Skeletal muscle cell (primary cell): ENCODE measurements at places on chromosomes 2 and 18.

DNA sequence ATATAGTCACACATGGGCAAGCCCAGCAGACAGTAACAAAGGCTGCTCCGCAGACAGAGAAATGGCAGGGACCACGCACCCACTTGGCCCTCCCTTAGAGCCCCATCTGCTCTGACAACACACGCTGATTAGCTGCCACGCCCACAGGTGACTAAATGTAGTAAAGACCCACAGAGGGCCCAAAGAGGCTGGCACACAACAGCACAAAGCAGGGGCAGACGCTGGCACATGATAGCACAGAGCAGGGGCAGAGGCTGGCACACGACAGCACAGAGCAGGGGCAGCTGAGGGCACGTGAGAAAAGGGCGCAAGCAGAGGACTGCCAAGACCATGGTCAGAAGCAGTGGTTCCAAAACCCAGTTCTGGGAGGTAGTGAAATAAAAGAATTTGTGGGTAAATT, 10.6 kb downstream of the AFG3L2 start:
- no peak for DNase-seq

DNA sequence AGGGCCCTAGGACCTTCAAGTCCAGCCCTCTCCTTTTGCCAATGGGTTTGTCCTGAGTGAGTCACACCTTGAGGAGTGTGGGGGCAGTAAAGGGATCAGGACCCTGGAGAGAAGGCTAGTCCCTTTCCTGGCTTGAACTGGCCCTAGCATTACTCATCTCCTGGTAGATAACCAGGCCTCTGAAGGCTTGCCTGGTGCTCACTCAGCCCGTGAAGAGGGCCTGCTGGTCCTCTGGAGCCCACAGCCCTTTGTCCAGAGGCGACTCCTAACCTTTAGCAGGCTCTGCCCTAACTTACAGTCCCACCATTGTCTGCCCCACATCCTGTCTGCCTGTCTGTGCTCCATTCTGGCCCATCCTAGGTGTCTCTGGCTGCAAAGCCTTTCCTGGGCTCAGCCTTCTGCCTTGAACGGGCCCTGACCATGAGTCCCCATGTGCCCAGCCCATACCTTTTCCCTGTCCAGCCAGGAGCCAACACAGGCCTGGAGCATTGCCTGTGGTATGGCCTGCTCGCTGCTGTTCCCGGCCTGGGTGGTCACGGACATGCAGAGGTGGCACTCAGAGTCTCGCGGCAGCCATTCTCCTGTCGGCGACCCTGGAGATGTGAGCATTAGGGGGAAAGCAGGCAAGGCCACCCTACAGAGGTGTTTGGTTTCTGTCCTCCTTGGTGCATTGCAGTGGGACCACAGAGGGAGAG, 5.0 kb downstream of the SFTPB start:
- peak; percentile 76 for DNase-seq

DNA sequence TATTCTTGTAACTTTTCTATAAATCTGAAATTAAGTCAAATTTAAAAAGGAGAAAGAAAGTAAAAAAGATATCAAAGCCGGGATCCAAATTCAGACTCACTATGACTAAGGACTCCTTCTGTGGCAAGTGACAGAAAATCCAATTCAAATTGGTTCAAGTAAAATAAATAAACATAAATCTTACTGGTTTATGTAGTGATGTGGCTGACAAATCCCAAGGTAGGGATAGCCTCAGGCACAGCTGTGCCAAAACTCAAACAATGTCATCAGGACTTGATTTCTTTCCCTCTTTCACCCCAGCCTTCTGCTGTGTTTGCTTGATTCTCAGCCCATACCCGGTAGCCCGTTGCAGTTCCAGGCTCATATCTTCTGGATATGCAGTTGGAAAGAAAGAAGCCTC, 284.6 kb downstream of the SP3 start:
- DNase-seq: no peak

- DNase-seq: peak; percentile 28
Measured at GRCh38 chr18:23573626-23574431, 12.5 kb downstream of the NPC1 start.

DNA sequence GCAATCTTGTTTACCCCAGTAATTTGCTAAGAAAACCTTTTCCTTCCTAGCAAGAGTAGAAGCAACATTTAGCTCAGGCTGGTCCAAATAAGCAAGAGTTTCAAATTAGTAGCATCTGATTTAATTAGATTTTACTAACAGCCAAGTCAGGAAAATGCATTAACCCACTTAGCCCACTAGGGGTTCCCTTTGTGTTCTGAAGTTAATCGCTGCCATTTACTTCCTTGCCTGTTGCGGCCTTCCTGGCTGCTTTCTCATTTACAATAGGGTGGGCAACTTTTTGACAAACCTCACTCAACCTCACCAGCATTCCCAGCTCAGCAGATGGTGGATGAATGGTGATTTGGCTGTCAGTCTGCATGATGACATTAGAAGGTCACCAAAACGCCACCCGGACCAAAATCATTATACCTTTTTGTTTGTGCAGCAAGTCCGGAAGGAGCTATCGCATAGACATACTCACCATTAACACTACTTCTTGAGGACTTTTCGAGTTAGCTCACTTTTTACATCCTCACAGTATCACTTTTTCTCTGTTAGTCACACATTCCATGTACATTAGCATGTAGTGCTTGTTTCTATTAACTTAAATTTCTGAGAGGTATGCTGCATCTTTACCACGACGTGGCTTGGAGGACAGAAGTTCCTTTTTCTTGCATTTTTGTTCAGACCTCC, 101.5 kb upstream of the SETBP1 start:
- no peak for DNase-seq

DNA sequence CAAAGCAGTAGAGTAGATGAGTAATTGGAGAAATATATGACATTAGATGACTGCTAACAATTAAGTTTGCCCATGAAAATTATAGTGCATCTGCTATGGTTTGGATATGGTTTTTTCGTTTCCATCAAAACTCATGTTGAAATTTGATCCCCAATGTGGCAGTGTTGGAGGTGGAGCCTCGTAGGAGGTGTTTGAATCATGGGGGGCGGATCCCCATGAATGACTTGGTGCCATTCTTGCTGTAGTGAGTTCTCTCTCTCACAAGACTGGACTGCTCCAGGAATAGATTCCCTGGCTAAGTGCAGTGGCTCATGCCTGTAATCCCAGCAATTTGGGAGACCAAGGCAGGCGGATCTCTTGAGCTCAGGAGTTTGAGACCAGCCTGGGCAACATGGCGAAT, 9.7 kb upstream of the CUL3 start:
- DNase-seq: no peak

GRCh38 chr2:38856165-38856564, 19.6 kb downstream of the DHX57 start:
- no peak for DNase-seq

DNA sequence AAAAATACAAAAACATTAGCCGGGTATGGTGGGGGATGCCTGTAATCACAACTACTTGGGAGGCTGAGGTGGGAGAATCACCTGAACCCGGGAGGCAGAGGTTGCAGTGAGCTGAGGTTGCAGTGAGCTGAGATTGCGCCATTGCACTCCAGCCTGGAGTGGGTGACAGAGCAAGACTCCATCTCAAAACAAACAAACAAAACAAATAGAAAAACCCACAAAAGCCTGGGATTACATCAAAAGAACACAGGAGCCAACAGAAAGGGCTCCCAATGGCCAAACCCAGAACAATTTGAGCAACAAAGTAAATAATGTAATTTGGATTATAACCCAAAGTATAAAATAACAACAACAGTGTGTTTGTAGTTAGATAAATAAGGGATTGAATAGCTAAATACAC, 159.8 kb downstream of the UXS1 start:
- no peak for DNase-seq

GRCh38 chr2:211868996-211869533, 669.5 kb downstream of the ERBB4 start:
- DNase-seq: no peak

GRCh38 chr2:44364604-44365003, 2.9 kb downstream of the CAMKMT start:
- no peak for DNase-seq

- no peak for DNase-seq
Measured at GRCh38 chr18:37662546-37663339, 97.1 kb upstream of the CELF4 start.

DNA sequence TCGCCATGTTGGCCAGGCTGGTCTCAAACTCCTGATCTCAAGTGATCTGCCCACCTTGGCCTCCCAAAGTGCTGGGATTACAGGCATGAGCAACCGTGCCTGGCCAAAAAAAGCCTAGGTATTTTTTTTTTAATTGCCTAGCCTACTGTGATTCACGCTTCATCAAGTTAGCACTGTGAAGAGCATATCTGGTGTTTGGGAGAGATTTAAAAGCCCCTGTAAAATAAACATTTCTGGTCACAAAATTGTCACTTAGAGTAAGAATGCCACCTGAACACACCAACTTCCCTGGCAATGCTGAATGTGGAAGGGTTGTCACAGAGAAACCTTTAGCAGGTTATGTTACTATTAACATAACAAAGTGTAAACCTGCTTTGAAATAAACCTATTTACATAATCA, 39.7 kb upstream of the CHAC2 start:
- no peak for DNase-seq

- DNase-seq: no peak
Measured at GRCh38 chr18:36322734-36323133, 25.2 kb downstream of the FHOD3 start.

DNA sequence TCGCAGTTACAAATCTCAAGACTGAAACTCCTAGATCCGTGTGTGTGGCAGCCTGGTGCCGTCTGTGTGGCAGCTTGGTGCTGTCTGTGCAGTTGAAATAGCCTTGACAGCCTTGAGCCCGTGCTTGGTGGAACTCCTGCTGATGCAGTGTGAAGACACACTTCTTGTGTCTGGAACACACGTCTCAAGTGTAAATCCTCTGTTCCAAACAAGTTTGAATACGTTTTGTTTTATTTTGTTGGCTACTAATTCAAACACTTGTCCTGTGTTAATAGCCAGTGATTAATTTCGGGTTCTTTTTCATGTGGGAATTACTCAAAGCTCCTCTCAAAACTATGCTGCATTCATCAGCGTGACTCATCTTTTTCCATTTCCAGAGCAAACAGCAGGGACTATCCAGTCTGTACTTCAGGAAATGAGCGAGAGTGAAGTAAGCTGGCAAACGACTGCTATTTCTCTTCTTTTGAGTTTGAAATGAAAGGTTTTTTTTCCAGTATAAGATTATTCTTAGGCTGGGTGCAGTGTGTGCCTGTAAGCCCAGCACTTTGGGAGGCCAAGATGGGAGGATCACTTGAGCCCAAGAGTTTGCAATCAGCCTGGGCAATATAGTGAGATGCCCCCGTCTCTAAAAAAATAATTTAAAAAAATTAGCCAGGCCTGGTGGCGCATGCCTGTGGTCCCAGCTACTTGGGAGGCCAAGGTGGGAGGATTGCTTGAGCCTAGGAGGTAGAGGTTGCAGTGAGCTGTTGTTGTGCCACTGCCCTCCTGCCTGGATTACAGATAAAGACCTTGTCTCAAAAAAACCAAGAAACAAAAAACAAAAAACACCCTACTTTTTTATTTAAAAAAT, 152.9 kb downstream of the SPP2 start:
- peak; percentile 80 for DNase-seq

DNA sequence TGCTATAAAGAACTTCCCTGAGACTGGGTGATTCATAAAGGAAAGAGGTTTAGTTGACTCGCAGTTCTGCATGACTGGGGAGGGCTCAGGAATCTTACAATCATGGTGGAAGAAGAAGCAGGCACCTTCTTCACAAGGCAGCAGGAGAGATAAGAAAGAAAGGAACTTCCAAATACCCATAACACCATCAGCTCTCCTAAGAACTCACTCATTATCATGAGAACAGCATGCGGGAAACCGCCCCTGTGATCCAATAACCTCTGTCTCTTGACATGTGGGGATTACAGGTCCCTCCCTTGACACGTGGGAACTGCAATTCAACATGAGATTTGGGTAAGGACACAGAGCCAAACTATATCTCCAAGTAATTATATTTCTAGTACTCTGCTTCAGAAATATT, 163.8 kb upstream of the CDH20 start:
- DNase-seq: no peak

DNA sequence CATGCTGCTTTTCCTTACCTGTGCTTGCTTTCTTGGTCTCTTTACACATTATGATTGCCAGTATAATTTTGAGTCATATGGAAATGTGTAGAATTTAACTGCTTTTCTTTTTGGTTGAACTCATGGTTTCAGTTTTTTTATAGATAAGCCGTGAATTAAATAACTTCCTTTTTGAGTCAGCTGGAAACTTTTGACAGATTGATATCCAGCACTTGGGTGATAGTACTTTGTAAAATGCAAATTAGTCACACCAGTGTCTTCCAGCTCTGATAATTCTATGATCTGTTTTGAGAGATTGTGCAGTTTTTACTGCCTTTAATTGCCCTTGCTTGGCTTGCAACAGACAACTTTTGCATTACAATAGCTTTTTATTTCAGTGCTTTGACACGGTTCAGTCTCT, 86.4 kb downstream of the NCOA1 start:
- DNase-seq: no peak

- no peak for DNase-seq
Measured at GRCh38 chr2:168056242-168056787, 191.1 kb downstream of the STK39 start.

DNA sequence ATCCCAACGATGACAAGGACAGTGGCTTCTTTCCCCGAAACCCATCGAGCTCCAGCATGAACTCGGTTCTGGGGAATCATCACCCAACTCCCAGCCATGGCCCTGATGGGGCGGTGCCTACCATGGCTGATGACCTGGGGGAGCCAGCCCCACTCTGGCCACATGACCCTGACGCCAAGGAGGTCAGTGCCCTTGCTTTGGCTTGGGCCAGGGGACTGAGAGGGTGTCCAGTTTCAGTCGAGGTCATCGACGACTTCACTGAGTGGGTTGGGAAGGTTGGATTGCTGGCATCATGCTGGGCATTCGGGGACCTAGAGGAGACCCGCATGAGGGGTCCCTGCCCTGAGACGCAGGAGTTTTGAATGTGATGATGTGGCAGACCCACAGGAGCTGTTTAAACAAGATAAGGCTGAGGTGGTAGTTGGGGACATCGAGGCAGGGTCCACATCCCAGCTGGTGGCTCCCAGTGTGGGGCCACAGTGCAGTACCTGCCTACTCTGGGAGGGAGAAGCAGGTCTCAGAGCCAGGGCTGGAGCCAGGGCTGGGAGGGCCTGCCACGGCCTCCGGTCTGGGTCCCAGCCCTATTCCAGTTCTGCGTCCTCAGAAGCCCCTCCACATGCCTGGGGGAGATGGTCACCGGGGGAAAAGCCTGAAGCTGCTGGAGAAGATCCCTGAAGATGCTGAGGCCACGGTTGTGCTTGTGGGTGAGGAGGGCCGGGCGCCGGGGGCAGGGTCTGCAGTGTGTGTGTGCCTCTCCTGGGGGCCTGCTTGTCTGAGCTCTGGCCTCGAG, 6.0 kb downstream of the SLC4A3 start:
- no peak for DNase-seq

GRCh38 chr2:161979490-161979889, 94.5 kb downstream of the DPP4 start:
- DNase-seq: no peak
